Panc1 (cell line): ENCODE measurements at places on chromosomes 12 and 14.

GRCh38 chr14:85191986-85192385, 338.0 kb upstream of the FLRT2 start:
- H3K36me3 ChIP-seq: no peaks in the 10 kb centered on the region
- H3K27me3 ChIP-seq: no peaks in the 10 kb centered on the region
- H3K4me3 ChIP-seq: no peak overlapping the region
- H3K4me1 ChIP-seq: no peaks in the 10 kb centered on the region
- no peak for DNase-seq

DNA sequence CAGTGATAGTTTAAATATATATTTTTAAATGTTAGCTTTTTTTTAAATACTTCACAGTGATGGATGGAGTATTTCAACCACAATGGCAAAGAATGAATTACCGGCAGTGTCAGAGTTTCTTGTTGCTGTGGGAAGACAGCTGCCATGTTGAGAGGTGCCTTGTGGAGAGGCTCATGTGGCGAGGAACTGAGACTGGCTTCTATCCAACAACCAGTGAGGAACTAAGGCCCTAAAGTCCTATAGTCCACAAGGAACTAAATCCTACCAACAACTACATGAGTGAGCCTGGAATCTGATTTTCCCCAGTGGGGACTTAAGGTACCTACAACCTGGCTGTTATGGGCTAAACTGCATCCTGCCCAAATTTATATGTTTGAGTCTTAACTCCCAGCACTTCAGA, 220.2 kb upstream of the PLEKHG7 start:
- no peak for DNase-seq
- H3K27me3 ChIP-seq: no peaks in the 10 kb centered on the region
- H3K4me3 ChIP-seq: no peak overlapping the region
- H3K36me3 ChIP-seq: no peaks in the 10 kb centered on the region

DNA sequence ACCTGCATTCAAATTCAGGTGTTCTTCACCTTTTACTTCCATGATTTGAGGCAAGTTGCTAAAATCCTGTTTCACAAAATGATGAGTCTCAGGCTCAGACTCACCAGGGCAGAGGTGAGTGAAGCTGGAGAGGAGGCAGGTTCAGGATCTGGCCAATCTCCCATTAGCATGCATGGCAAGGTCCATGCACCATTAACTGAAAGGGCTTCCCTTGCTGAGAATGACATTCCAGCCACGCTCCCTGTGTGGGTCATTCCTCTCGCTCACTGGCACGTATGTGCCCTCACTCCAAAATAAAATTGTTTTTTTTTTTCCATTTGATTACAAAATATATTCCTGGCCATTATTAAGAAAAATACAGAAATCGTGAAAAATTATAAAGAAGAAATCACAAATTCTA, 257.6 kb downstream of the C12orf75 start:
- DNase-seq: no peak
- no peak overlapping the region for H3K4me3 ChIP-seq
- H3K4me1 ChIP-seq: no peaks in the 10 kb centered on the region
- H3K27me3 ChIP-seq: no peaks in the 10 kb centered on the region
- H3K36me3 ChIP-seq: no peaks in the 10 kb centered on the region

DNA sequence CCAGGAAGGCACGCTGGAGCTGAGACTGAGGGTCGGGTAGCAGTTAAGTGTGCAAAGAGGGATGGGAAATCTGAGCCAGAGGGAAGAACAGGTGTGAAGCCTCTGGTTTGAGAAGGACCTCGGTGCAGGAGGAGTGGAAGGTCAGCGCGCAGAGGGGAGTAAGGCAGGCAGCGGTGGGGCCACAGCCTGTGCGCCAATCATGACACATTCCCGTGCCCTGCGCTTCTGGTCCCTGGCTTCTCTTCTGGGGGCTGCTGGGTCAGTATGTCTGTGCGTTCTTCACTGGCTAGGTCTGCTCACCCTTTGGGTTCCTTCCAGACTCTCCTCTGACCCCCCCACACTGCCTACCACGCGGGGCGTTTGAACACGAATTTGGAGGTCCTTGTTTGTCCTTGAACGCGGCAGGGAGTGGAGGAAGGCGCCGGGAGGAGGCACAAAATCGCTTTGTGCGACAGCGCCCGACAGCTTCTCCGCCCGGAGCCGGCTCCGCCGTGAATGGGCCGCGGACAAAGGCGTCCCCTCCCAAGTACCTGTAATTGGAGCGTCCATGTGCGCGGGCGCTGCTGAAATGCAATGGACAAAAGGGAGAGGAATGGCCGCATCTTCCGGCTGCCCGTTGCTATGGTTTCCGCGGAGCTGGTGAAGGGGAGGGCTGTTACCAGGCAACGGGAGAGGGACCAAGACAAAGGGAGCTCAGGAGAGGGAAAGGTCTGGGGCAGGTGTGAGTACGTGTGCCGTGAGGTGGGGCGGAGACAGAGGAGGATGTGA, 207.2 kb upstream of the SRRM4 start:
- no peak overlapping the region for H3K27ac ChIP-seq
- no peaks in the 10 kb centered on the region for H3K4me1 ChIP-seq
- no peaks in the 10 kb centered on the region for H3K36me3 ChIP-seq

DNA sequence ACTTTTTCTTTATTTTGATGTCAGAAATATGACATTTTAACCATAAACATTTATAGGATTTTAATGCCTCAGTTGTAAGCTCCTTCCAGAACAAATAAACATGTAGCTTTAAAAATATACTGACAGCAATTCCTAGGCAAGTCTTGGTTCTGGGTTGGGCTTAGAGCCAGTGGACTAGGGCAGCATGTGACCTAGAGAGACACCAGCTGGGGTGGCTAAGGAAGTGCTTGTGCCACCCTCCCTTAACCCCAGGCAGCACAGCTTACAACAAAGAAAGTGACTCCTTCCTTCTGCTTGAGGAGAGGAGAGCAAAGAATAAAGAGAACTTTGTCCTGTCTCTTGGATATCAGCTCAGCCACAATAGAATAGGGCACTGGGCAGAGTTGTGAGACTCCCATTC, 61.6 kb upstream of the KTN1 start:
- H3K4me3 ChIP-seq: no peak overlapping the region
- no peak for DNase-seq
- H3K36me3 ChIP-seq: no peaks in the 10 kb centered on the region
- peaks cover 18% of the 10 kb centered on the region for H3K4me1 ChIP-seq
